ENCODE measurements at places on chromosomes 4 and X.

GRCh38 chrX:153411255-153411987, at the start of gene ZFP92:
TSS of gene ZFP92 (plus strand) at chrX:153411472. CDS start at chrX:153418323, 6,851 bp downstream.
- no peak for DNase-seq

GRCh38 chr4:76702440-76703122, 195.4 kb downstream of the SOWAHB start:
- DNase-seq = no peak

GRCh38 chr4:14752341-14753046, 249.8 kb upstream of the CPEB2 start:
- DNase-seq = no peak

- no peak for DNase-seq
These were observed 32.3 kb upstream of the BBS12 start for GRCh38 chr4:122700178-122700725.

DNA sequence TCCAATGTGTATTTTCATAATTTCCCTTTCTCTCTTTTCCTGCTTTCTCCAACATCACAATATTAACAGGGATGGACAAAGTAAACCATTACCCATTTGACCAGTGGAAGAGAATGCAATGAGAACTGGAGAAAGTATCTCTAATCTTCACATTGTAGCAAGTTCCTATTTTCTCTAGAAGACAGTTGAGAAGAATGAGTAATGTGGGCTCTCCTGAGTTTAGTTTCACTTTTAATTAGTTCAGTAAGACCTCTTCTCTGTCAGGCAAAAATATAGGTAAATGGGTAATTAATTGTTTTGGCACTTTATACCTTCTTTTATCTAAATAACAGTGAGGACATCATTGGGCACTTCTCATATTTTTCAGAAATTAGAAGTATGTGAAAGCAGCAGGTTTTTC, 602.0 kb downstream of the GLUD2 start:
- DNase-seq = no peak

GRCh38 chrX:78476701-78477100, 149.3 kb upstream of the CYSLTR1 start:
- no peak for DNase-seq

GRCh38 chr4:185202984-185203485, 765 bp downstream of the CFAP97 start:
- no peak for DNase-seq

GRCh38 chr4:112736718-112737135, 99.8 kb downstream of the LARP7 start:
- no peak for DNase-seq

GRCh38 chrX:125436855-125437254, 117.2 kb downstream of the TEX13C start:
- DNase-seq = no peak

DNA sequence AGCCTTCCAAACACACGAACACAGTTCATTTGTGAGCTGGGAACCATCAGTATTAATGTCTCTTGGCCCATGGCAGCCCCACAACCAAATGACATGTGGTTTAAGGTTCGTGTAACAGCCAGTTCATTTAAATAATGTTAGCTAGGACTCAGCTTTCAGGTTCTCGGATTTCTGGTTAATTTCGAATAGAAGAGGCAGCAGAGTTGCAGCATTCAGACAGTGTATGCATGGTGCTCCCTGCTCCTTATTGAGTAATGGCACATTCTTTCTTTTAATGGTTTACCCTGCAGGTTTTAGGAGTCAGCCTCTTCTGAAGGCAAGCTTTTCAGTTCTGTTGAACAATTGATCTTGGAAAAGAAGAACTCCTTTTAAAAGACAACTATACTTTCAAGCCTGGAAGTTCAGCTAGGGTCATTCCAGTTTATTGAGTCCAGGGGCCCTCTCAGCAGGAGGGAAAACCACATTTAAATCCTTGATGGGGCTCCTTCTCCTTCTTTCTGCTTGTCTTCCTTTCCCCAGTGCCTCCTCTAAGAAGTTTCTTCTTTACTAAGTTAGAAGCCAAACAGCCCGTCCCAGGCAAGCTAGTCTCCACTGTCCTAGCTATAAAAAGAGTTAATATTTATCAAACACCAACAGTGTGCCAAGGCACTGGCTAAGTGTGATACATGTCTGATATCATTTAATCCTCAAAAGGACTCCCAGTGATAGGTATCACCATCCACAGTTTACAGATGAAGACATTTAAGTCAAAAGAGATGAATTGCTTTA, 5.0 kb upstream of the RNF175 start:
- no peak for DNase-seq
